ENCODE measurements at places on chromosomes 2 and 18. TPM values are rescaled to one million over a fixed set of nuclear protein-coding genes. Genes with fewer than 3 reads are reported as not detected.
A peak's percentile ranks its signal among the peaks of the same experiment; 100 is the strongest.

GRCh38 chr18:35875566-35875965, 96.9 kb upstream of the RMP24 start:
- H3K27ac ChIP-seq: no peak overlapping the region
- no peak overlapping the region for H3K4me3 ChIP-seq
- DNase-seq: no peak
- H3K4me1 ChIP-seq: no peaks in the 10 kb centered on the region
- no peaks in the 10 kb centered on the region for H3K36me3 ChIP-seq

DNA sequence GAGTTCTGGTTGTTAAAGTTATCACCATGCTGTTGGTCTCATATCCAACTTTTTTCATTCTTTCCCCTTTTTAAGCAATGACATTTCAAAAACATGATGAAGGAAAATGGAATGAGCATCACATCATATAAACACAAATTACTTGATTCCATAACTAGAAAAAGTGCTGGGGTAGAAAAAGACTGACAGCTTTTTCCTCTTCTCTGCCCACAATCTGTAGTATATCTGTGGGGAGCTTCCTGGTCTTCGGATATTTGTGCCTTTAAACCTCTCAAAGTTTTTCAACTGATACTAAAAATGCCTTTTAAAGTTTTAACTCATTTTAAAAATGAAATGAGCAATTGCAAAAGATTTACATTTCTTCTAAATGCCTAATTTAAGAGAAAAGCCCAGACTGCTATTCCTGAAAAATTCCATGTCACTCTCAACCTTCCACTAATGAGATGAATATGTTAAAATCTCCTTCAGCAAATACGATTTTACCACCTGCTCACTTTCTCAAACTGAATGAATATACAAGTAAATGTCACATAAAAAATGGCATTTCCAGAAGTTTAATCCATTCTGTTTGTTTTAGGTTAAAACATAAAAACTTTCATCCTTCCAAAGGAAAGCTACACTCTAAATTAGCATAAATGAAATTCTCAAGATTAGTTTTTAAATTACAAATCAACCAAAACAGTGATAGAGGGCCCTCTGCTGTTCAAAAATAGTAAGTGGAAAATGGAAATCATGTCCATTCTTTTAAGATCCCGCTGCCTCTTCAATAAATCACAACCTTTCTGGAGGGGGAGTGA, 2.1 kb downstream of the DNAH7 start:
- H3K4me1 ChIP-seq: peaks cover 4% of the 10 kb centered on the region
- DNase-seq: peak; percentile 57
- H3K27me3 ChIP-seq: no peaks in the 10 kb centered on the region
- H3K36me3 ChIP-seq: no peaks in the 10 kb centered on the region

- DNase-seq: no peak
- H3K4me1 ChIP-seq: no peaks in the 10 kb centered on the region
- H3K27ac ChIP-seq: no peak overlapping the region
- no peaks in the 10 kb centered on the region for H3K36me3 ChIP-seq
These were observed 16.1 kb downstream of the ADD2 start for GRCh38 chr2:70751881-70752280.

GRCh38 chr18:48777026-48777743, 173.6 kb downstream of the SMAD7 start:
- H3K36me3 ChIP-seq: peaks cover 3% of the 10 kb centered on the region
- DNase-seq: peak; percentile 33
- no peak overlapping the region for H3K4me3 ChIP-seq
- H3K4me1 ChIP-seq: peaks cover 18% of the 10 kb centered on the region
- H3K27me3 ChIP-seq: no peaks in the 10 kb centered on the region

CYP26B1 gene
- total RNA-seq: 0.51 TPM

MC4R gene
- not detected for total RNA-seq

DNA sequence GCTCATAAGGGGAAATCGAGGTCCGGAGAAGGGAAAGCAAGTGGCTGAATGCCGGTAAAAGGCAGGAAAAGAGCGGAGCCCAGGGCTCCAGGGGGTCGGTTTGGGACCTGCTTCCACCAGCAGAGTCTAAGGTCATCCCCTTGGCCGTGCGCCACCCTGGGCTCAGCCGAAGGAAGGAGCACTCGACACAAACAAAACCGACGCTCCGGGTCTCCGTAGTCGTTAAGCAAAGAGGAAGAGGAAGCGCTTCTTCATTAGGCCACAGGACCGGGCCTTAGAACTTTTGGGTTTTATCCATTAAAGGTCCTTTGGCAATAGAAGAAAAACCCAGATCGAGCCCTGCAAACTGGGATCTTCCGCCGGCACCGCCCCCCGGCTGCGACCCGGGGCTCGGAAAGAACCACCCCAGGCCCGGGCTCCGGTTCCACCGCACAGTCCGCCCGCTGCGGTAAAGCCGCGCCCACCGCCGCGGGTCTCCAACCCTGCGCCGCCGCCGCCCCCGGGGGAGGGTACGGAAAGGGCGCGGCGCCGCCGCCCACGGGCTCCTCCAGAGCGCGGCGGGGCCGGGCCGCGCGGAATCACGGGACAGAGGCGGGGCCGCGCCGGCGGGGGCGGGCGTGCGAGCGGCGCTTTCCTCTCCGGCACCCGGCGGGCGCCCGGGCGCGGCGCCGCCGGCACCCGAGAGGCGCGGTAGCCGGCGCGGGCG, at the start of gene TTL:
TSS of gene TTL (plus strand) at position 629 of the 706 bp plus-strand sequence. CDS start 189 bp downstream, outside the sequence.
- H3K4me1 ChIP-seq: peaks cover 3% of the 10 kb centered on the region
- peak within 1 kb of the TSS; percentile 88 for H3K4me3 ChIP-seq
- peak; percentile 49 for DNase-seq

STPG4 gene
- 0.33 TPM for total RNA-seq

DNA sequence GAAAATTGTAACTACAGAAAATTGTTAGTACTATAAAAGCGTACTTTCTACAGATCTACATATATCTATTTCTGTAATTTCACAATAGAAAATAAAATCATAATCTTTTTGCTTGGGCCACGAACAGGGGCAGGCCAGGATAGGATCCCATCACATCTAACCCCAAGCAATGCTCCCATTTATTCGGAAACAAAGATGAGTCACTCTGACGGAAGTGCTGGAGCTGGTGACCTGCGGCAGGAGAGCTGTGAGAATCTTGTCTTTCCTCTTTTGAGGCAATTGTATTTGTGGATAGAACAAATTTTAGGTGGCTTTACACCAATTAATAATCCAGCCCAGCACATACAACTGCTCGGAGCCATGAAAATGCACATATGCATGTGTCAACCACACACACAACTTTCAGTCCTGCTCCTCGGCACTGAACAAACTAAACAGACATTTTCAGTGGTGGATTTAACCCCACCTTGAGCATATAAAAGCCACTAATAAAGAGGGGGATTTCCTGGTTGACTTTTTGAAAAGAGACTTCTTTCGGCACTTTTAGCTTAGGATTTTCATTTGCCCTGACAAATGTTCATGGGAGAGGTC, 22.3 kb upstream of the INSIG2 start:
- H3K4me1 ChIP-seq: no peaks in the 10 kb centered on the region
- no peak overlapping the region for H3K4me3 ChIP-seq
- peaks cover 13% of the 10 kb centered on the region for H3K27me3 ChIP-seq
- no peak overlapping the region for H3K27ac ChIP-seq

- no peaks in the 10 kb centered on the region for H3K4me1 ChIP-seq
- no peak for DNase-seq
- H3K36me3 ChIP-seq: no peaks in the 10 kb centered on the region
- H3K4me3 ChIP-seq: no peak overlapping the region
- no peak overlapping the region for H3K27ac ChIP-seq
These were observed 209.7 kb downstream of the SMAD2 start for GRCh38 chr18:47720741-47721140.

EVA1A gene
- total RNA-seq: 16.2 TPM

DNA sequence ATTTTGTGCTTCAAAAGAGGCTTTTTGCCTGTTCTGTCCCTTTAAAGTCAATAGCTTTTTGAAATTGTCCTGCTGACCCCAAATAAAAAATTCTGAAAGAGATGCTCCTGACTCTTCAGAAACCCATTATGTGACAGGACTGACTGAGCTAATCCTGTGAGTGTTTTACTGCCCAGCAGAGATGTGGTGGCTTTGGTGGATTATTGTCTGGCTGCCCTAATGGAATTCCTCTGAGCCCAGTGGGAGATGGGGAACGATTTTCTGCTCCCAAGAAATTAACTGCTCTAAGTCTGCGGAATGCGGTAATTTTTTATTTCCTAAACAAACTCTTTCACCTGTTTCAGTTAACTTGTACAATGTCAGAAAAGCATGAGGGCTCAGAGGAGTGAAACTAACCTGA, 258.2 kb downstream of the IKZF2 start:
- no peak for DNase-seq
- no peaks in the 10 kb centered on the region for H3K36me3 ChIP-seq

MPP4 gene
- total RNA-seq: 0.26 TPM

DNA sequence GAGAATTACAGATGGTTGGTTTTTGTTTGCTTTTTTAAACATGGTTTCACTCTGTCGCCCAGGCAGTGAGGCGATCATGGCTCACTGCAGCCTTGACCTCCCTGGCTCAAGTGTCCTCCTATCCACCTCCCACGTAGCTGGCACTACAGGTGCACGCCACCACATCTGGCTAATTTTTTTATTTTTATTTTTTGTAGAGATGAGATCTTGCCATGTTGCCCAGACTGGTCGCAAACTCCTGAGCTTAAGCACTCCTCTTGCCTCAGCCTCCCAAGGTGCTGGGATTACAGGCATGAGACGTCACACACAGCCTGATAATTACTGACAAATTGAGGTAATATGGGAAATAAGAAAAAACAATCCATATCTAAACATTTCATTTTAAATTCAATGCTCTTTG, 110.5 kb upstream of the ZSWIM2 start:
- H3K36me3 ChIP-seq: no peaks in the 10 kb centered on the region
- no peak overlapping the region for H3K27ac ChIP-seq
- H3K27me3 ChIP-seq: no peaks in the 10 kb centered on the region
- H3K4me3 ChIP-seq: no peak overlapping the region
- DNase-seq: no peak

SERPINB4 gene
- not detected for total RNA-seq

GRCh38 chr2:231890896-231891513, 35.2 kb downstream of the NPPC start:
- DNase-seq: no peak
- no peak overlapping the region for H3K27ac ChIP-seq
- H3K36me3 ChIP-seq: no peaks in the 10 kb centered on the region
- no peak overlapping the region for H3K4me3 ChIP-seq
- H3K27me3 ChIP-seq: no peaks in the 10 kb centered on the region

OSBPL1A gene
- total RNA-seq: 73.3 TPM

DNA sequence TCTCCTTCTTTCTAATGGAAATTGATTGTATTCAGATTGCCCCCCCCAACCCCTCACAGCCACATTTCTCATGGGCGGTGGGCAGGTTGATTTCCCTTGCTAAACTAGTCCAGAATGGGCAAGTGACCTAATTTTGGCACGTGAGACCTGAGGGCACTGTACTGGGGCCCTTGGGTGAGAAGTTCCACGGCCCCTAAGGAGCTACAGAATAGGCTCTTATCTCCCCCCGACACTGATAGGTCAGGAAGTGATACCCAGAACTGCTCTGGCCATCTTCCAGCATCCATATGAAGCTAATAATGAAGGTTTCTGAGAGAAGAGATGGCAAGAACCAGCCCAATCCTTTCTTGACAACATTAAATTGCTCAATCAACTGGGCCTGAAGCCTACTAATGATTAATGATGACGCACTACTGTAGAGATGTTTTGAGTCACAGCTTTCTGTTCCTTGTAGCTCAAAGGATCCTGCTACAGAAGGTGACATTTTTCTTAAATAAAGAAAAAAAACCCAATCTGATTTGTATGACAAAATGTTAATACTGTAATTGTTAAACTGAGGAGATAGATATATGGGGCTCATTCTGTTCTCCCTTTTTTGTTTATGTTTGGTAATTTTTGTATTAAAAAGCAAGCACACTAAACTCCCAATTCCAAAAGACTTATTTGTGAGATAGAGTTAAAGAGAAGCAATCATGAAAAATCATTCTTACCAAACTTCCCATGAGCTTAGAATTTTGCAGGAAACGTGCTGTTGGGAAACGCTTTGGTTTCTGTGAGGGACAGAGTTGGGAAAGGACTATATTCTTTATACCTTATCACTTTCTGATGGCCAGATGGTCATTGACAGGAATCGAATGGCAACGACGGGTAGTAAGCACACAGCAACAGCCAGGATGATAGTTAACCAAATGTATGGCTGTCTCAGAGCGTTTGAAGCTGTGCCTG, 28.2 kb upstream of the NARS1 start:
- peaks cover 5% of the 10 kb centered on the region for H3K4me1 ChIP-seq
- H3K27me3 ChIP-seq: no peaks in the 10 kb centered on the region
- no peak overlapping the region for H3K4me3 ChIP-seq
- peaks cover 18% of the 10 kb centered on the region for H3K36me3 ChIP-seq
- H3K27ac ChIP-seq: peak overlapping the region; percentile 36

- no peak for DNase-seq
- no peak overlapping the region for H3K4me3 ChIP-seq
- H3K4me1 ChIP-seq: no peaks in the 10 kb centered on the region
- H3K27me3 ChIP-seq: no peaks in the 10 kb centered on the region
- no peaks in the 10 kb centered on the region for H3K36me3 ChIP-seq
- H3K27ac ChIP-seq: no peak overlapping the region
These were observed 197.5 kb upstream of the RAB6C start for GRCh38 chr2:129781749-129782632.

DNA sequence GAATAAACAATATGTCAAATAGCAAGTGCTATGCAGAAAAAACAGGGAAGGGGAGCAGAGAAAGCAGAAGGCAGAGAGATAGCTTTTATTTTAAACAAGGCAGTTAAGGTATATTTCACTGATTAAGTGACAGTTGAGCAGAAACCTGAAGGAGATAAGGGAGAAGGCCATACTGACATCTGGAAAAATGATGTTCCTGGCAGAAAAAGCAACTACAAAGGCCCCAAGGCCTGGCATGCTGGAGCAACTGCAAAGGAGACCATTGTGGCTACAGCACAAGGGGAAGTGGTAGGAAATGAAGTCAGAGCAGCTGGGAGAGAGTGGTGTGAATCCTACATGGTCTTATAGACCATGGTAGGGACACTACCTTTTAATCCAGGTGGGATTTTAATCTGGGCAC, 8.9 kb upstream of the PCBP1 start:
- H3K4me3 ChIP-seq: no peak overlapping the region
- DNase-seq: no peak
- peaks cover 2% of the 10 kb centered on the region for H3K36me3 ChIP-seq
- no peaks in the 10 kb centered on the region for H3K27me3 ChIP-seq
- no peak overlapping the region for H3K27ac ChIP-seq

GRCh38 chr2:222715742-222716141, 44.3 kb downstream of the MOGAT1 start:
- H3K4me1 ChIP-seq: peaks cover 6% of the 10 kb centered on the region
- DNase-seq: no peak
- H3K27ac ChIP-seq: no peak overlapping the region
- no peaks in the 10 kb centered on the region for H3K36me3 ChIP-seq
